ENCODE measurements at places on chromosomes 1 and 21.

DNA sequence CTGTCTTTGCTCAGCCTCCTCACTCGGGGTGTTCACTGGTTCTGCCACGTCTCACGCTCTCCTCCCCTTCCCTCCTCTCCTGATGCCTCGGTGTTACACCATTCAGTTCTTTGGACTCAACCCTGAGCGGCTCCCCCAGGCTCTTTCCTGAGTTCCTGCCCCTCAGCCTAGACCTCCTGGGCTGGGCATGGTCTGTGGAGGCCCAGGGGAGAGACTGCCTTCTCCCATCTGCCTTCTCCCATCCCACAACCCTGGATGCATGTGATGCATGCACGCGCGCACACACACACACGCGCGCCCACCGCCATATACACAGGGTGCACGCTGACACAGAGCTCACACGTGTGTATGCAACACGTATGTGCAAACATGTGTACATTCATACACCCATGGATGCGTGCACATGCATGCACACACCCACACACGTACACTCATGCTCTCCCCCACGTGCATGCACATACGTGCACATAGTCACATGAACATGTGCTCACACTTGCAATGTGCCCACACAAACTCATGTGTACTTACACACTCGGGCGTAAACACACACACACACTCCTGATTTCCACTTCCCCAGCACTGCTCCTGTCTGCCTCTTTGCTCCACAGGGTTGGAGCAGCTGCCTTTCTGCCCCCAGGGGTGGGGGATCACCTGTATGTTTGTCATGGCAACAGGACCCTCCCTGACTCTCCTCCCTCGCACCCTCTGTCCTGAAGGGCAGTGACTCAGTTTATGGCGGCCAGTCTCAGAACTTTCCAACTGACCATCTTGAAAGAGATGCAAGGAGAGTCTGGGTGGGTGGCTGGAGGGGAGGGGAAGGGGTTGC, 59.0 kb downstream of the HUNK start:
- peak; percentile 53 for DNase-seq

DNA sequence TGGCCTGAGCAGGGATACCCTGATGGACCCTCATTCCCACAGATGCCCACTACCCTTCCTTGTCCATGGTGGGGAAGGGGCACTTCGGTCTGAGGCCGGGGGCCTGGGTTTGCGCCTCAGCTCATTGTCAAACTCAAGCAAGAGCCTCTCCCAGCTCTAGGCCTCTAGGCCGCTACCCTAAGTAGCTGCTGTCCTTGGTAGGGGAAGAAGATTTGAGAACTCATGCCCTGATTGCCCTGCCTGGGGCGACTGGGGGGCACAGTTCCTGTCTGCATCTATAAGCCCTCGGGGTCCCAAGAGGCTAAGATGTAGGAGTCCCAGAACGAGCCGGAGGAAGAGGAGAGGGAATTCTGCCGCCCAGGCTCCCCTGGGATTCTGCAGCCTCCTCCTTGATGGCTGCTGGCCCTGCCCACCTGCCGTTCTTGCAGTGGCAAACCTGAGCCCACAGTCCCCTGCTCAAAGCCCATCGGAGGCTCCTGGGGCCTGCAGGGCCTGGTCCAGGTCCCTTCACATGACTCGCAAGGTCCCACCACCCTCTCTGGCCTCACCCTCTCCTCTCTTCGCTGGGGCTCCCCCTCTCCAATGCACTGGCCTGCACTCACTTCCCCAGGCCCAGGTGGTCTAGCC, 20.4 kb upstream of the CASZ1 start:
- DNase-seq: no peak

GRCh38 chr1:226063977-226064815, 1.7 kb downstream of the H3-3A start:
- DNase-seq: no peak

GRCh38 chr1:223319398-223319797, 44.6 kb downstream of the SUSD4 start:
- DNase-seq: no peak

DNA sequence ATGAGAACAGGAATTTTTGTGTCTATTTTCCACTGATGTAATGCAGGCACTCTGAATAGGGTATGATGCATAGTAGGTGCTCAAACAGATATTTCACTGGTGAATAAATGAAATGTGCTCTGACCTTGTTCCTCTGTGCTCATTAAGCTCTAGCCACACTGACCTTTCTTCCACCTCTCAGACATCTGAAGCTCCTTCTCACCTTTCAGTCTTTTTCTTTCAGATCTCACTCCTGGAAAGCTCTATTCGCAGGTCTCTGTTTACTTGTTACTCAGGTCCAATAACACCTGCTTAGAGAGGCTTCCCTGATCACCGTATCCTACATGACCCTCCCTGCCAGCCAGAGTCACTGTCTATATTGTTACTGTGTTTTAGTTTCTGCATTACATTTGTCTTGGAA, 59.2 kb upstream of the IVNS1ABP start:
- DNase-seq: no peak

DNA sequence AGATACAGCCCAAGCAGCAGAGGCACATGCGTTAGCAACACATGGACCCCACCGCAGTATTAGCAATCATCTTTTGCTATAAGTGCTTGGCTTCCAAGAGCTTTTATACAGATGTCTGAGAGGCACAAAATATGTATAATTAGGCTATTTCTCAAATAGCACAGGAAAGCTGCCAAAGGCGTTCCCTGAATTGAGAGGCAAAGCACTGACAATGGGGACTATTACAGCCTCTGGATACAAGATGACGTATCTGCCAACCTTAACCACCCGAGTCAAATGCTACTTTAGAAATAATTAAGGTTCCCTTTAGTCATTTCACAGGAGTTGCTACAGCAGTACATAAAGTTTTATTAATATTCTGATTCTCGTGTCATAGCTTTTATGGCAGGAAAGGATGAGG, 6.4 kb downstream of the STMN1 start:
- no peak for DNase-seq

DNA sequence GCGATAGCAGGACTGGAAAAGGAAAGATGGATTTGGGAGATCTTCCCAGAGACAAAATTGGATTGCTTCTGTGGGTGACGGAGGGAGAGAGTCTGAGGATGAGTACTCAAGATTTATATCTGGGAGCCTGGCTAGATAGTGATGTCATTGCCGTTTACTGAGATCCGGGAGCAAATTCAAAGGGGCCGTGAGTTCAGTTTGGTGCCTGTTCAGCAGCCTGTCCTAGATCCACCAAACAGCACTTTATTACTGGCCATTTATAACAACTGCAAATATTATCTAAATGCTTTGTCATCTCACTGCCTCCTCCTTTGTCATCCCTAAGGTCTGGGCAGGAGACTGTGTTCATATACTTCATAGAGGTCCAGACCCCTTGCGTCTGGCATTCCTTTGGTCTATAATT, 29.2 kb downstream of the MAPKAPK2 start:
- no peak for DNase-seq

DNA sequence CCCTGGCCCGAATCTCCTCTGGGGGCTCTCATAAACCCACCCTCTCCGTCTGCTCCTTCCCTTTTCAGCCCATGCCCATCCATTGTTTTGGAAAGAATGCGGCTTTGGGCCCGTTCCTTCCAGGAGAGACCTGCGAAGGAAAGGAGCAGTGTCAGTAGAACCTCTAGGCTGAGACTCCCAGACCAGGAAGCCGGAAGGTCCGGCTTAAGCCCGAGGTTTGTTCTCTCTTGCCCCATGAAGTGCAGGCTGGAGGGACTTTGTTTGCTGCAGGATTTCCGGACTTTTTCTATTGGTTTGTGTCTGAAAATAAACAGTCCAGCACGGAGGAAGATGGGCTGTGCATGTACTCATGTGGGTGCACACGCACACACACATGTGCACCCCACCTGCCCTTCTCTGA, 49.8 kb downstream of the ELK4 start:
- DNase-seq: no peak

DNA sequence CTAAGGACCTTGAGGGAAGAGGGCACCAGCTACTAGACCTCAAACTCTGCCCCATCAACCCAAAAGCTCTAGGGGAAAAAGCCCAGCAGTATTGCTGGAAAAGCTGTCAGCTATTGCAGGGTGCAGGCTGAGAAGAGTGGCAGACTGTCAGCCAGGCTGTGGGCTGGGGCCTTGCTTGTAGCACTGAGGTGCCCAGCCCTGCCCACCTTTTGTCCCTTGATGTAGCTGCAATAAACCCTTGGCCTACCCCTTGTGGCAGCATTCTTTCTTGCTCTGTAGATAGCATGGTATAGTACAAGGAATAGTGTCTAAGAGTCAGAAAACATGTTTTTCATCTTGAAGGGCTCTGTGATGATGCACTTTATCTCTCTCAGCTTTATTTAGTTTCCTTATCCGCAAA, 39.4 kb downstream of the CDC14A start:
- no peak for DNase-seq

- DNase-seq: peak; percentile 79
Observed at GRCh38 chr1:8217011-8217711, 100.8 kb upstream of the SLC45A1 start.

DNA sequence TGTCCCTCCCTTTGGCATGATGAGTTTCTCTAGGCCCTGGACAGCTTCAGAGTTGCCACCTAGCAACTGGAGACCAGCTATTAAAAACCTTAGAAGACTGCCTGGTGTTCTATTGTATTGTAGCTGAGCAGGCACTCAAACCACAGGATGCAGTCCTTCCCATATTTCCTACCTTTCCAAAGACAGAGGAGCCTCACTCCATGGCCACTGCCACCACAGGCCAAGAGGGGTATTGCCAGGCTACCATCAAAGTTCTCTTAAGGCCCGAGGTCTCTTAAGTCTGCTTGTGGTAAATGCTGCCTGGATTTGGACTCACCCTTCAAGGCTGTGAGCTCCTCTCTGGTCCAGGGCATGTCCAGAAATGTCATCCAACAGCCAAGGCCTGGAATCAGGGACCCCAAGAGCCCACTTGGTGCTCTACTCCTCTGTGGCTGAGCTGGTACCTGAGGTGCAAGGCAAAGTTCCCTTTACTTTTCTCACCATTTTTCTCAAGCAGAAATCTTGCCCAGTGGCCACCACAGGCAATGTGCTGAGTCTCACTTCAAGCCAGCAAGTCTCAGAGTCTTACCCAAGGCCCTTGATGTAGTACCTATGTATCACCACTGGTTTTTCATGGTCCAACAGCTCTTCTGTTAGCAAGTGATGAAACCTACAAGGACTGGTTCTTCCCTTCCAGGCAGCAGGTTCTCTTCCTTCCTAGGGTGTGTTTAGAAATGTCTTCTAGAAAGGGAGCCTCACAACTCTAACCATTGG, 269.4 kb downstream of the AMY1C start:
- DNase-seq: no peak

DNA sequence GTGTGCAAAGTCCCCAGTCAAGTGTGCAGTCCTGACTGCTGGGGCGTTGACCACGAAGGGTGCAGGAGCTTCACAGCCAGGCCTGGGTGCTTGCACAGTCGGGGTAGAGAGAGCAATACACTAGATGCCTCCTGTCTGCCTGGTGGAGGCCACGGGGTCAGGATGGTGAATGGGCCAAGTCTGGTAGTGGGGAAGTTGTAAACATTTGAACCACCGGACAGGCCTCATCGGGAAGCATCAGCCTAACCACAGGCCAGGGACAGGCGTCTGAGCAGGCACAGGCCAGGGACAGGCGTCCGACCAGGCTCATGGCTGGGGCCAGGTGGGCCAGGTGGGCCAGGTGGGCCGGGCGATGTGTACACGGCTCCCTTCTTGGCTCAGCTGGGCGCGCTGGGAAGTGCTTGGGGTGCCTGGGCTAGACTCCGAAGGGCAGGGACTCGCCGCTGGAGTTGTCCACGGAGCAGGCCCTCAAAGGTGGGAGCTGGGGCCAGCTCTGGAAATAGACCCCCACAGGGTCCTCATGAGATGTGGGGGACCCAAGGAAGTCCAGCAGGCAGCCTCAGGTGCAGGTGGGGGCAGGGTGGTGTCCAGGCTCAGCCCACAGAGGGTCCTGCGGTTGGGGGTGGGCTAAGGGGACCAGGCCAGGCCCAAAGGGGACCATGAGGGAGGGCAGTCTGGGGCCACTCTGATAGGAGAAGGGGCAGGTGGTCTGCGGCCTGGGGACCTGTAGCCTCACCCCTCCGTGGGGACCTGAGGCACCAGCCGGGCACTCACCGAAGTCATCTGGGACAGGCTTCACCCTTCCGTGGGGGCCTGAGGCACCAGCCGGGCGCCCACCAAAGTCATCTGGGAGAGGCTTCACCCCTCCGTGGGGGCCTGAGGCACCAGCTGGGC, 15.0 kb downstream of the COL6A1 start:
- peak; percentile 39 for DNase-seq

GRCh38 chr1:7098641-7099040, 313.4 kb downstream of the CAMTA1 start:
- no peak for DNase-seq

GRCh38 chr1:27647328-27647727, 12.3 kb upstream of the FGR start:
- no peak for DNase-seq

GRCh38 chr1:30698401-30698981, 24.9 kb downstream of the MATN1 start:
- DNase-seq: no peak

DNA sequence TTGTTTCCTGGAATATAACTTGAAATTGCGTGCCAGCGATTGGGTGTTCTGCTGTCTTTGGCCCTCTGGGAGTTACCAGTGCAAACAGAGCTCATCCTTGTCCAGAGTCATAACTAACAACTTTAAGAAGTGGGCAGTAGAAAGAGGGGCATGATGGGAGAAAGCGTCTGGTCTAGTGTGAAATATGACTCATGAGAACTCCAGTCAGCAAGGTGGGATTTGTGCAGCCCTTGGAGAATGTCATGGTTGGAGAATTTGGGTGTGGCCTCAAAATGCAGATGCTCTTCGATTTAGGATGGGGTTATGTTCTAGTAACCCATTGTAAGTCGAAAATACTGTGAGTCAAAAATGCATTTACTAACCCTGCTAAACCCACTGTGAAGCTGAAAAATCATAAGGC, 12.9 kb downstream of the ATP1B1 start:
- no peak for DNase-seq

DNA sequence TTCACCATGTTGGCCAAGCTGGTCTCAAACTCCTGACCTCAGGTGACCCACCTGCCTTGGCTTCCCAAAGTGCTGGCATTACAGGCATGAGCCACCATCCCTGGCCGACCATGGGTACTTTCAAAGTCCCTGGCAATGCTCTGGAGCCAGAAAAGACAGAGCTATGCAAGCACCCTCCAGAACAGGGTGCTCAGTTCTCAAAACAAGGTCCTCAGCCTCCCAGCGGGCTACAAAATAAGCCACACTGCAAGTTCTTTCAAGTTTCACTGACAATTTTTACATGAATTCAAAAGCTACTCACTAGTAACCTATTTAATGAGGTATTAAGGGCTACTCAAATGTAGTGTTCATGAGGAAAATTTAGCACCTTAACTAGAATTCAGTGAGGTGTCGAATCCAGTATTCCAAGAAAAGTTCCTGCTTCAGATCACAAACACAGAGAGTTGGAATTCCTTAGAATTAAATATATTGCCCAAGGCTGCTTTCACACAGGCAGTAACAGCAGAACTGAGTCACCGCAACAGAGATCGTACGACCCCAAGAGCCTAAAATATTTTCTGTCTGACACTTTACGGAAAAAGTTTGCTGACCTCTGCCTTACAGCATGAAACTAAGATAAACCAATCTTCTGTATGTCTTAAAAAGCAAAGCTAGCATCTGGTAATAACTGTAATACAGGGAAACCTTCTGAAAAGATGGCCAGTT, 60.7 kb downstream of the HSF2BP start:
- DNase-seq: no peak

Data from ecto neural progenitor cell (in vitro differentiated cells).